Stimulated activated CD4-positive, alpha-beta T cell treated with anti-CD3 and anti-CD28 coated beads, TNF-alpha, amount 100 ng/mL, for 48 hours (primary cell): ENCODE measurements at places on chromosomes 5 and 9.

GRCh38 chr5:67816456-67816855 is 399.1 kb upstream of the PIK3R1 start:
- no peak for DNase-seq

GRCh38 chr5:158079097-158079496 is 220.2 kb upstream of the CLINT1 start:
- DNase-seq, result no peak

- no peak for DNase-seq
Observed at GRCh38 chr5:61412361-61412760, 80.3 kb downstream of the ZSWIM6 start.

GRCh38 chr9:74935008-74935407 is 17.7 kb downstream of the C9orf40 start:
- no peak for DNase-seq

DNA sequence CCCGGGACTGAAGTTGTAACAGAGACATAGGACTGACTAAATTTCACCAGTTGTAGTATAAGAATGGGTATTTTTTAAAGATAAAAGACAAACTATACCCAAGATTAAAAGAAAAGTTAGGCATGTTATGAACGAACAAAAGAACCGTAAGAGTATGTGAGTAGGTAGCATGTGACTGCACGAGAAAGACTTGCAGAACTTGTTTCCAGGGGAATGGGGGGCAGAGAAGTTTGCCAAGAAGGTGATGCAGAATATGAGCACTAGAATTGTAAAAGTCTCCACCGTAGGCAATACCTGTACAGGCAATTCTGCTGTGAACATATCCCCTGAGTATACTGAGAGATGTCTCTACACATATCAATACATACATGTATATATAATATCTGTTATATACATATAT is 614.7 kb downstream of the PRELID2 start:
- DNase-seq, result no peak

- no peak for DNase-seq
Observed at GRCh38 chr5:90557871-90558270, 726 bp upstream of the ADGRV1 start.

DNA sequence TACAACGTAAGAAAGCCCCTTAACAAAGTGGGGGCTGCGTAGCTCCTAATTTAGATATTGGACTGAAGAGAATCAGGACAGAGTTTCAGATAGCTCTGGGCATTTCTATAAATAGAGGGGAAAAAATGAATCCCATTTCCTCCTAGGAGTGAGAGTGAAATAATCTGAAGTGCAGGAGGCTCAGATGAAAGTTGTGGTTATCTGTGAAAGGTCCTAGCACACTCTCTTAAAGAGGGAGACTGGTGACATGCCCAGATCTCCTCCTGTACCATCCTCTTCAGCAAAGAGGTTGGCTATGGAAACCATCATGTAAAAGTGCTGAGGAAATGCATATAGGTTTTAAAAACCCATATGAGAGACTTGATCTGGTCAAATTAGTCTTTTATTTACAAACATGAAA is 143.4 kb downstream of the GABRB2 start:
- no peak for DNase-seq

GRCh38 chr5:80804332-80804731 is 149.5 kb upstream of the DHFR start:
- no peak for DNase-seq

GRCh38 chr5:166906991-166907713 is 1384.3 kb upstream of the WWC1 start:
- no peak for DNase-seq

DNA sequence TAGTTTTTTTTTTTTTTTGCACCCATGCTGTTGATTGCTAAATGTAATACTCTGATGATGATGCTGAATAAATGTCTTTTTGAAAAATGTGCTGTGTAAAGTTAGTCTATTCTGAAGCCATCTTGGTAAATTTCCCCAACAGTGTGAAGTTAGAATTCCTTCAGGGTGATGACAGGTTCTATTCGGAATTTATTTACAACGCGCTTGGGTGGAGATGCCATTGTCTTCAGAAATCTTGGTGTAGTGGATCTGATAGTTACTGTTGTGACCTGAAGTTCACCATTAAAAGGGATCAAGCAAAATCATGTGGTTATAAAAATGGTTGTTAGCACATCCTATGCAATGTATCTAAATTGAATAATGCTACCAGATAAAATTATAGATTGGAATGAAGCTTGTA is 36.3 kb upstream of the DMRT1 start:
- DNase-seq, result no peak

DNA sequence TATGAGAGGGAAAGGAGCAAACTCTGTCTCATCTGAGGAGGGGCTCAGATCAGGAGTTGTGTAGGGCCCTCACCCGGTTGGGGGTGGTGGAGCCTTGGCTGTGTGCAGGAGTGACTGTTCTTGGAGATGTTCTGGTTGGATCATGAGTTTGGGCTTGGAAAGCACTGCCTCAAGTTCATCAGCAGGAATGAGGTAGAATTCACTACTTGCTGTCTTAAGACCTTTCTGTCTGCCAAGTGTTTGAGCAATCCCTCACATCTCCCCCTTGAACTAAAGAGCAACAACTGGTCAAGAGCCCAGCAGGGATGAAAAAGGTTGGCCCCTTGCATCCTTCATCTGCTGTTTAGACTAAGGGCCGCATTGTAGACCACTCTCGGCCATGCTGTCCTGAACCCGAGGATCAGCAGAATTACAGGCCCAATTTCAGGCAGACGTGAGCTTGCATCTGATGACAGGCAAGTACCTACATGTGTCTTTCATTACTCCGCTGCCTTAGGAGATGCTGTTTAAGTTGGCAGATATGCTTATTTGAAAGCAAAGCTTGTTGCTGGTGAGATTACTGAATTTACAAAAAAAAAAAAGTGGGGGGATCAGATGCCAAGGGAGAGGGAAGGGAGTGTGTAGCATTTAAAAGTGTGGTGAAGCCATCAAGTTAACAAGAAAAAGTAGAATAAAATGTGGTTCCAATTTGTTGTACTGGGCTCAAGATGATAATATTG is 36.4 kb downstream of the PIK3R1 start:
- no peak for DNase-seq

- no peak for DNase-seq
Observed at GRCh38 chr9:89993678-89994630, 389.1 kb downstream of the GADD45G start.

- no peak for DNase-seq
Observed at GRCh38 chr9:14395317-14396082, 81.6 kb upstream of the NFIB start.

DNA sequence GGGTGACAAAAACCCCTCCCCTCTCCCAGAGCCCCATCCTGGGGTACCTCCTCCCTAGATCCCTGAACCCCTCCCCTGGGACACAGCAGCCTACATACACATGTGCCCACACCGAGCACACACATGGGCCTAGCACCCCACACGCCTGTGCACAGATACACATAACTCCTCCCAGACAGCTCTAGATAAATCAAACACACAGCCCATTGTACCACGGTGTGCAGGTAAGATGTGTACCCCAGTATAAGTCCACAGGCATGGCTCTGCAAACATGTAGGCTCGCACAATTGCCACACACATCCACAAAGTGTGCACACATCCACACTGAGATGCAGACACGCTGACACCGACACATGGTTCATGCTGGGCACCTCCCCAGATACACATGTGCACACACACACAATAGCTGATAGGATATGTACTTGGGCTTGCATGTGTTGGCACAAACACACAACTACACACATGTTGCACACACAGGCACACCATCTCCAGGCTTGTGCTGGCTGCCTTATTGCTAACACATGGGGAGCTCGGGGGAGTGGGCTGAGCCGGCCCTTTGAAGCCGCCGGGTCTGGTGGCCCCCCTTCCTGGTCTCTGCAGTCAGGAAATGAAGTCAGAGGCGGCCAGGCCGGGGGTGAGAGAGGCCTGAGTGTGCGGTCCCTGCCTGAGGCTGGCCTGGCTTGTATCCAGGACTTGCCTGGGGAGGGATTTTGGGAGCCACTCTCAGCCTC is 30.2 kb downstream of the GOLGA2 start:
- no peak for DNase-seq

DNA sequence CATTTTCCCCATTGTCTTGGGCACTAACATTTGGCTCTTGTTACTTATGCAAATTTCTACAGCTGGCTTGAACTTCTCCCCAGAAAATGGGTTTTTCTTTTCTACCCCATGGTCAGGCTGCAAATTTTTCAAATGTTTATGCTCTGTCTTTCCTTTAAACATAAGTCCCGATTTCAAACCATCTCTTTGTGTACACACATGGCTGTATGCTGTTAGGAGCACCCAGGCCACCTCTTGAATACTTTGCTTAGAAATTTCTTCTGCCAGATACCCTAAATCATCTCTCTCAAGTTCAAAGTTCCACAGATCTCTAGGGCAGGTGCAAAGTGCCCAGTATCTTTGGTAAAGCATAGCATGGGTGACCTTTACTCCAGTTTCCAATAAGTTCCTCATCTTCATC is 45.6 kb downstream of the NLN start:
- DNase-seq, result no peak

DNA sequence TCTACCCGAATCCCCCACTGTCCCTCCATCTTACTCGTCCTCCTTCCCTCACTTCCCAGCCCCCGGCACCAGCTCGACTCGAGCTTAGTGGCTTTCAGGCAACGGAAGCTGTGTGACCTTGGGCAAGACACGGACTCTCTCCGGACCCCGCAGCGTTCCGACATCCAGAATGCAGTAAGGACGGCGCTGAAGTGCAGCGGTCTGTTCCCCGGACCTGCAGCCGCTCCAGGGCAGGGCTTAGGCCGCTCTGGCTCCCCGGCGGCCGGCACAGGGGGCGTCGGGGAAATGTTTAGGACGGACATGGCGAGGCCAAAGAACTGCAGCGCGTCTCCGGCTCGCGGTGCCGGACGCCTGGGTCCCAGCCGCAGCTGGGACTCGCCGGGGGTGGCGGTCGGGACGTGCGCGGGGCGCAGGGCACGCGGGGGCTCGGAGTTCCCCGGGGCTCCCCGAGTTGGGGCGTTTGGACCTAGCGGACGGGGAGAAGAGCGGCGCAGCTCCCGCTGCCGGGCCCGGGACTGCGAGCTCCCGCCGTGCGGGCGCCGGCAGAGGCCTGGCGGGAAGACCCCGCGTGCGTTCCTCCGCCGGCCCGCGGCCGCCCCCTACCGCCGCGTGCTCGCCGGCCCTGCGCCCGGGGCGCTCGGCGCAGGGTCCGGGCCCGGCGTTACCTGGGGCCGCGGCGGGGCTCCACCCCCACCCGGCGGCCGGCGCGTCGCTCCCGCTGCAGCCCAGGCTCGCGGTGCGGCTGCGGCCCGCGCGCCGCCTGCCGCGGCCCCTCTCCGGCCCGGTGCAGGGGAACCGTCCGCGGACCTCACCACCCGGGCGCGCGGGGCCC is 5.6 kb upstream of the RNF44 start:
- DNase-seq, result no peak

DNA sequence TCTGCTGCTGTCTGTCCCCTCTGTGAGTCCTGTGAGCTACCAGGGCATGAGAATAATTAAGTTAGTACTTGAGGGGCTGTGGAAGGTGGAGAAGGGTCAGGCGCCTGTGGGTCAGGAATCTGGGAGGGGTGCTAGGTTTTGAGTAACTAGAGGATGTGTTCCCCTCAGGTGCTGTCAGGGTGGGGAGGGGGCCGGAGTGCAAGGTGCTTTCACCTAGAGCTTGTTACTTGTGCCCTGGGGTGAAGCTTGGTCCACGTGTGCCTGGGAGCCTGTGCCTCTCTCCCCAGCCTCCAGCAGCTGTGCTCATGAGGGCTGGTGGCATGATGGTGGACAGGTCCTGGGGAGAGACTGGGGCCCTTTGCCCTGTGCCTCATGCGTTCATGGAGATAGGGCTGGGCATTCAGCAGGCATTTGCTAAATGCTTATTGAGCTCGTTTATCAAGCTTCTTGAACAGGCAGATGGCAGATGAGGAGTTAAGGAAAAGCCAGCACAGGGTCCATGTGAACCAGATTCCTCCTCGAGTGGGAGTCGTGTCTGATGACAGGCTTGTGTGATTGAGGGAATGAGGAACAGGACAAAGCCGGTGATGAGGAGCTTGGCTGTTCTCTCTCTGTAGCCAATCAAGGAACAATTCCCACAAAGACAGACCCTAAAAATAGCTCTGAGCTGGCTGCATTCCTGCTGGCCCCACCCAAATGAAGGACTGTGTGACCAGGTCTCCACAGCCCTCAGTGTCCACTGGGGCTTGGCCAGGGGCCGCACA is 40.9 kb downstream of the CACNA1B start:
- DNase-seq, result no peak

- no peak for DNase-seq
Observed at GRCh38 chr9:21728781-21729180, 73.7 kb upstream of the MTAP start.
